ENCODE measurements at places on chromosomes 11 and 22.

GRCh38 chr11:19225581-19225980 lies 15.2 kb downstream of the E2F8 start:
- DNase-seq = no peak

DNA sequence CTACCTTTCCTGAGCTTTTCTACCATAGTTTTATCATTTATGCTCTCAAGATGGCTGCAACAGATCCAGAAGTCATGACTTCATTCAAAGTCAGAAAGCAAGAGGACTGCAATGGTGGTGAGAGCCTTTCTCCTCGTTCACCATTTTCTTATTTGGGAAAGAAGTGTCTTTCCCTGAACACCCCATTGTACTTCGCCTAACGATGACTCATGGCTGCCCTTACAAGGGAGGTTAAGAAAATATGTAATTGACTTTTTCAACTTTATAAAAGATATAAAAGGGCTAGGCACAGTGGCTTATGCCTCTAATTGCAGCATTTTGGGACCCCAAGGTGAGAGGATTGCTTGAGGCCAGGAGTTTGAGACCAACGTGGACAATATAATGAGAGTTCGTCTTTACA lies 541.7 kb downstream of the METTL15 start:
- no peak for DNase-seq

DNA sequence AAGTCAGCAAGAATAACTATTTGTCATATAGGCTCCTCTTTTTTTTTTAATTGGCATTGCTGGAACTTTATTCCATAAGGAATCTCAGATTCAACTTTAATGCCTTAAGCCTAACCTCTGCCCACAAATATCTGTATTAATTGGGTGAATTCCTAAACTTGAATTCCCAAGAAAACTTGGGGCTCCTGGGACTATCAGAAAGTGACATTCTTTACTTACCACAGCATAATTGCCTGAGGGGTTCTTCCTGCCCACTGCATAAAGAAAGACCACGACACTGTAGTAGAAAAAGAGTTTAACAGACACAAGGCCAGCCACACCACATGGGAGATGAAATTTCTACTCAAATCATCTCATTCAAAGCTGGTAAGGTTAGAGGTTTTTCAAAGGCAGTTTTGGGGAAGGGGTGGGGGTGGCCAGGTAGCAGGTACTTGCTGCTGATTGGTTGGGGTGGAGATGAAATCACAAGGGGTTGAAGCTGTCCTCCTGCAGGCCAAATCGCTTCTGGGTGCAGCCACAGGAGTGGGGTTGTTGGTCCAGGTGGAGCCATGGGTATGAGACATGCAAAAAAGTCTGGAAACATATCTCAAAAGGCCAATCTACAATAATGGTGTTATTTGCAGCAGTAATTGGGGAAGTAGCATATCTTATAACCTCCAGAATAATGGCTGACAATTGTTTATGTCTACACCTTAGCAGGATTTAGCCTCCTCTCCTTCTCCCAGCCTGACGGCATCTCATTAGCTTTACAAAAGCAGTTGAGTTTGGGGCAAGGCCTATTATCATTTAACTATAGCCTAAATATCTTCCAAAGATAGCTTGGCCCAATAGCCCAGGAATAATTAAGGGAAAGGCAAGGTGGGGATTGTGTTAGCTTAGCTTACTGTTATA lies 4.8 kb upstream of the NLRP10 start:
- DNase-seq = no peak

- no peak for DNase-seq
These were observed 98.6 kb downstream of the FEZ1 start for GRCh38 chr11:125397421-125397820.

DNA sequence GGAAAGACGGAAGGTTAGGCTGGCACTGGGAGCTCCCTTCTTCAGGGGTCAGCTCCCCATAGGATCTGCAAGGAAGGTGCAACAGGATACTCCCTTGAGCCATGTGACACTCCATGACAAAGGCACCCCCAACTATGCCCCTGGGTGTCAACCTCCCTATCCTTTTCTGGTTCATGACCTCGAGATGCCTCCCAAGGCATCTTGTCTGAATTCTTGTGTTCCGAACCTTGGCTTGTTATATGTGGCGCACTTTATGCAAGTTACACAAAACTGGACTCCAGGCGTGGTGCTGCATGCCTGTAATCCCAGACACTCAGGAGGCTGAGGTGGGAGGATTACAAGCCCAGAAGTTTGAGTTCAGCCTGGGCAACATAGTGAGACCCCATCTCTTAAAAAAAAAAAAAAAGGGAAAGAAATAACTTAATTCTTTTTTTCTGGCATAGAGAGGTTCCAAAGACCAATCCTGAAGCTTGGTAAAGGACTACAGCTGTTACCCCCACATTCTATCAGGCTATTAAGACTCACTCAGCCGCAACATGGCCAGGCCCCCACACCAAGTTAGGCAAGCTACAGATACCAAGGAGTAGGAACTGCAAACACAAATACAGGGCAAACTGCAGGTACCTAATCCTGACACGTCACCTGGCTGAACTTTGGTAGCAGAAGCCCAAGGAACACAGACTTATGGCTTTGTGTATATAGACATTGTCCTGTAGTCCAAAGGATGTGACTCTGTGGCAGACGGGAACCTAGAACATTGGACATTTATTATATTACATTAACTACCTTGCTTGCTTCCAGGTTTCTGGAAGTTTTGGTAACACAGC lies 1.4 kb downstream of the C11orf24 start:
- DNase-seq = no peak

- no peak for DNase-seq
These were observed 94.9 kb downstream of the ZBTB16 start for GRCh38 chr11:114154271-114155047.

GRCh38 chr22:27124351-27124966 lies 467.1 kb downstream of the MIAT start:
- DNase-seq = no peak

DNA sequence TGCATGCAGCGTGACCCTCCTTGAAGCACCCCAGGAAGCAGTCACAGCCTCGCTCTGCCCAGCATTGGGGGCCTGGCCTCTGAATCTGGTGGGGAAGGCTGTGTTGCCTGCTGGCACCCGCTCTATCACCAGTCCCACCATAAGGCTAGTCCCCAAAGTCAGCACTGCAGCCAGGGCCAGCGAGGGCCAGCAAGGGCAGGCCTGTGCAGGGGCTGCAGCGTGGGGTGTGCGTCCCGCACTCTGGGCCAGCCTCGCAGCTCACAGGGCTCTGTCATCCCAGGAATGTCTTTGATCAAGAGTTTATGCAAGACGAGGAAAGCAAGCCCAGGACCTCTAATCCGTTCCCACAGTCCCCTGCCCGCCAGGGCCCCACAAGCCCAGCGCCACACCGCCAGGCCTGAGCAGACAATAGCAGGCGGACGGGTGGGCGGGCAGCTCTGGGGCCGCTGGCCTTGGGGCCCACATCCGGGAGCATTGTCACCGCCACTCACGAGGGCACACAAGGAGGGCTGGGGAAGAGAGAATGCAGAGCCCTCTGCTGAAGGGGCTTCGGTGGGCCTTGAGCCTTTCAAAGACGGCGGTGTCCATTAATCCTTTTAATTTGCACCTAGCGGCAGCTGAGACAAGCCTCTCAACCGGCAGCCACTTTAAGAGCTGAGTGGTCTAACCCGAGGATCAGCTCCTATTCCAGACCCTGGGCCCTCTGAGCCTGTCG lies 17.1 kb downstream of the LTO1 start:
- DNase-seq = no peak

Measured in naive thymus-derived CD8-positive, alpha-beta T cell (primary cell).